ENCODE measurements at places on chromosomes 1 and 21.

DNA sequence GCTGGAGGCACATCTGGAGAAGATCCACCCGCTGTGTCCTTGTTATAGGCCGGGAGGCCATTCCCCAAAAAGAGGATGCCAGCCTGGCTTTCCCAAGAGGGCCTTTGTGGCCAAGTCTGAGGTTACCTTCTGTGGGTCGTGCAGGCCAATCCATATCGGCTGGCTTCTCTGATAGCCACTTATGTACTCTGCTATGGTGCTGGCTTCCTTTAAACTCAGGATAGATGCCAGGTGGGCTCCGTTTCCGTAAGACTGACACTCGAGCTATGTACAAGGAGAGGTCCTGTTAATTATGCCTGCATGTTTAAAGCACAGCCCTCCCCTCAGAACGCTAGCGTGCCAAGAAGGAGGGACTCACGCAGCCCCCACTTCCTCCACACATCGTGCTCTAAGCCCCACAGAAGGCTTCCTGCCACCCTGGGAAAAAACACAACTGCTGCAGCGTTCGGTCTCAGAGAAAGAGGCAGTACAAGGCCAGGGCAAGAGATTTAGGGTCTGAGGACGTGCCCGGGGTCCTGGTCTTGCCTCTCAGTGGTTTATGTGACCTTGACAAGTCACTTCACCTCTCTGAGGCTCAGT is 11.6 kb downstream of the REG4 start:
- no peak for DNase-seq

DNA sequence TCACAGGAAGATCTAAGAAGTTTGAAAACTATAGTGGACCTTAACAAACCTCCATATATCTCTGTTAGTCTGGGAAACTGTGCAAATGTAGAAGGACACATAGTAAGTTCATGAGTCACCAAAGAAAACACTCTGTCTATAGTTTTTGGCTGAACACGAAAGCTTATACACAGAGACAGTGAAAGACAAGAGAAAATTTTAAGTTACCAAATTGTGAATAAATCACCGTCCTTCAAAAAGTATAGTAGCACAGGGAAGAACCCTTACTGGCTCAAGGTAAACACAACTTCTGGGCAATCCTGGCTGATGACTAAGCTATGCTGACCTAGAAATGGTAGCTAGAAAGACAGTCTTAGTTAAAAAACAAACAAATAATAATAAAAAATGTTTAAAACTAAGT is 1057.9 kb downstream of the AMY1C start:
- DNase-seq: no peak

- no peak for DNase-seq
These were observed 727.6 kb upstream of the CHRM3 start for GRCh38 chr1:238658763-238659162.

- peak; percentile 91 for DNase-seq
These were observed 54.6 kb upstream of the SYT14 start for GRCh38 chr1:209883341-209883971.

- DNase-seq: no peak
These were observed 6.0 kb upstream of the AGO1 start for GRCh38 chr1:35876988-35877387.

DNA sequence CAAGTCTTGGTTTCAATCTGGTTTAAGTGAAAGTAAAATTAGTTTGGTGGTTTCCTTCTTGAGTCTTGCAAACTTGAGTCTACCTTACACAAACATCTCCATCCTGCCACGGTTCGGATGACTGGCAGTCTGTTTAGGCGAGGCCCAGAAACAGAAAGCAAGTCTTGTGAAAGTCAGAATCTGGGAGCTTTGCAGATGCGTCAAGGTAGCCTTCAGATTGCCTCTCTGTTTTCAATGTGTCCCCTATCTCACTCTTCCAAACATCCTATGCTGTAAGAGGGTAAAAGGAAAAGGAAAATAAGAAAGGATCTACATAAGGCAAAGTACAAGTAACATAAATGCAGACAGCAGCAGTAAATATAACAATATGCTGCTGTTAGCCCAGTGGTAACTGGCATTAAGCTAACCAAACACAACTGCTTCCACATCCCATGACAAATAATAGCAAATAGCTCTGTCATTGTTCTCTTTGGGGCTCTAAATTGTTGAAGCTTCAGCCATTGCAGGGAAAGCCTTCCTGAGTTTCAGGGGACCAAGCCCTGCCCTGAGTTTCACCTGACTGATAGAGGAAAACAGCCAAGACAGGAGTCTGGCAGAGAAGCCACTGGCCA is 26.2 kb upstream of the C1orf105 start:
- DNase-seq: no peak

DNA sequence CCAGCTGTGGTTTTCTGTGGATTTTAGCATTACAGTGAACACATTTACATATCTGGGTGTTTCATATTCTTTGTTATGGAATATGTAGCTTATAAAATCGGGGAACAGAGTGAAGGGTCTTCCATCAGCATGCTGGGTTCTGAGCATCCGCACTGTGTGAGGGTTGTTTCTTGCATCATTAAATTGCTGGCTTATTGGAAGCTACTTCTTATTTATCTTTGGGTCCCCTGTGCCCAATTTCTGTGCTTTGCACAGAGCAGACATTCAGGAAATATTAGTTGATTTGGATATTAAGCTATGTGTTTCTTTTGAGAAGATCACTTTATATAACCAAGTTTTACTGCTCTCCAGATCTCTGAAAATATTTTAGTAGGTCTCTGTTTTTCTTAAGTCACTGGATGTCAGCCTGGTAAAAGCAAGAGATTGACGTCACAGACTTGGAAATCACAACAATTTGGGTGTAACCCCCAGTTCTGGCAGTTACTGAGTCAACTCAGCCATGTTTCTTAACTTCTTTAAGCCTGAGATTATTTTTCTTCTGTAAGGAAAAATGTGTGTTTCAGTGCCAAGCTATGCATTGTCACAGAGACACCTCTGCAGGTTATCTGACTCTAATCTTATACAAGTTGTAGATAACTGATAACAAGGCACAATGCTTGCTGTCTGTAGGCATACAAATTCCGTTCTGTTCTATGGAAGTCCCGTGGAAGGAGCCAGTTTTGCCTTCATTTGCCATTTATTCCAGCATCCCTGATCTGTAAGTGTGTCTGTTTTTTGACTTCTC is 258.3 kb upstream of the KAZN start:
- no peak for DNase-seq

DNA sequence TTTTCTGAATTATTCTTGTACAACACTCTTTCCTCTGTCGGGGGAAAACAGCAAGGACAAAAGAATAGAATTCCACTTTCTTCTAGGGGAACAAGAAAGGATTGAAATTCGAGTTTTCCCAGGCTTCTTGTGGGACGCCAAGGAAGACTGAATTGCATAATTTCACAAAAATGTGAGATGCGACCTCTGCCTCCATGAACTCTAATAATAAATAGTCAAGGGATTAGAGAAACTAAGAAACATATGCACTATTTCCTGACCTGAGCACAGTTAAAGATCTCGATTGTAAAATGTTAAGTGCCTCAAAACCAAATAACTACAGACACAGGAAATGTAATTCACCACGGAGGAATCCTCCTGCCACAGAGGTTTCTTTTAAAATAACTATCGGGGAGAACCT is 117.3 kb upstream of the MARK1 start:
- no peak for DNase-seq

GRCh38 chr1:181504399-181504842 is 21.1 kb downstream of the CACNA1E start:
- DNase-seq: peak; percentile 54

DNA sequence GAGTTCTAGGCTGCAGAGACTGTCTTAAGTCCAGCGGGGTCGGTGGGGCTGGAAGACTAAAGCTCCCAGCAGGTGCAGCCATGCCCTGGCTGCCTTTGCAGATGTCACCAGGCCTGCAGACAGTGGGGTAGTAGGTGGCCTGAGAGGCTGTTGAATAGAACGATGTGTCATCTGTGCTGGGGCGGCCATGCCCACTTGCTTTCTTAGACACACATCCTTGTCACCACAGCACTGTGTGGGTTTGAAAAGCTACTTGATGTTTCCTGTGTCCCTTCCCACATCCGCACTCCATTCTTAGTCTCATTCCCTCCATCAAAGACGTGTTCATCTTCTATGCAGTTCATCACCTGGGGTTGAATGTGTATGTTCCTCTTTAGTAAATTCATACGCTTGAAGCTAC is 184.5 kb upstream of the TMEM51 start:
- DNase-seq: no peak

DNA sequence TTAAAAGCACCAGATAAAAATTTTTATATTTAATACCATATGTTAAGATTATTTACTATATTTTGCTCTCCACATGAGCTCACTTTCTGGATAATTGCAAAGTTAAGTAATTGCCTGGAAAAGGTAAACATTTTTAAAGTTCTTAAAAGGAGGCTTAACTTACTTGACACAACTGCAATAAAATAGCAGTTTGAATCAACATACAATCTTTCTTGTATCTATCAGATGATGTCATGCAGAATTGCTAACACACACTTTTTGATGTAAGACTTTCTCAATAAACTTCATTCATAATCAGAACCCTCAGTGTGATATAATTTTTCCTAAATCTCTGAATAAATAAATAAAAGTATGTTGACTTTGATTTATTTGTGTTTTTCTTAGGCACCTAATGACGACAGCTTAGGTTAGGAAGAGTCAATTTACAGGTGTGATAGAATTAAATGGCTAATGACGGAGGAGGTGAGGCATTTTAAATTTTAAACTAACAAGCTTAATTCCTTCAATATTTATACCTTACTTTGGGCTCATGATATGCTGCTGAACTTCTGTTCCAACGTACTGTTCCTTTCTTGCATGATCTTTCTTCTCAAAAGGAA is 99.5 kb downstream of the LYPLAL1 start:
- DNase-seq: no peak

GRCh38 chr1:119981986-119982815 is 85.9 kb upstream of the ADAM30 start:
- DNase-seq: no peak

GRCh38 chr1:153816283-153816889 is 41.2 kb downstream of the SLC27A3 start:
- no peak for DNase-seq

GRCh38 chr1:155976062-155976912 is 2.1 kb downstream of the ARHGEF2 start:
- peak; percentile 73 for DNase-seq

DNA sequence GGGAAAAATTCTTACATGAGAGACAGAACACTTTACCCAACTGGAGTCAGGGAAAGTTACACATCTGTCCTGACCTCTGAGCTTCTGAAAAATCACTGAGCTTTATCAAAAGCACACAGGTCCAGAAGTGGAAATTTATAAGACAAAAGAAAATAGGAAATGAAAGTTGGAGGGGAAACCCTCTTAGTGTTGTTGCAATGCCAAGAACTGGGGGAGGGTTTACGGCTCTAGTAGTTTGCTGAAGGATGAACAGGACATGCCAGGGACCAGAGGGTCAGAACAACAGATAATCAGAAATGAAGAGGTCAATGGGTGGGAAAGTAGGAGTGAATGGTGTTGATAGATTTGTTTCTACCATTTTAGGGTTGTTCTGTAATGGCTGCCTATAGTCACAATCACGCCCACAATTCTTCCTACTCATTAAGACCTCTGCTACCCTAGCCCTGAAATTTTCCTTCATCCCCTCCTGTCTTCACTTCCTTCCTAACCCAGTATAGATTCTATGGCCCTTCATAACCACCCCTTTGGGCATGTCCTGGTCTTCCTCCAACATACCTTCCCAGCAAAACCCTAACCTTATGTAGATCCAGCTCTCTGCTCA is 30.3 kb upstream of the FMOD start:
- DNase-seq: no peak

DNA sequence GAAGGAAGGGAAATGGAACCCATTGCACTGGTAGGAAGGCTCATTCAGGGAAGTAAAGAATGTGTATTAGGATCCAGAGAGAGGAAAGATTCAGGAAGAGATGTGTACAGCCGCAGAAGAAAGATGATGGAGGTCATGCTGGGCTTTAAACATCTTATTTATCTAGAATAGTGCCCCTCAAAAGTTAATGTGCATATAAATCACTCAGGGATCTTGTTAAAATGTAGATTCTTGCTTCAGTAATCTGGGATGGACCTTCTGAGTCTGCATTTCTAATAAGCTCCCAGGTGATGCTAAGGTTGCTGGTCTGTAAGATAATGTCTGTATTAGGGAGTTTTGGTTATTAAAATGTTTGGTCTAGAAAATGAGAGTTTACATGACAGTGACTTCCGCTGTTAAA is 46.3 kb downstream of the ADGRL2 start:
- DNase-seq: no peak

GRCh38 chr21:34351786-34352241 is 12.0 kb upstream of the KCNE2 start:
- peak; percentile 75 for DNase-seq

GRCh38 chr1:222817529-222817928 is 2.7 kb downstream of the DISP1 start:
- no peak for DNase-seq

GRCh38 chr1:201925981-201926645 is 20.2 kb downstream of the LMOD1 start:
- no peak for DNase-seq

GRCh38 chr1:42982641-42983040 is 24.0 kb upstream of the SLC2A1 start:
- DNase-seq: no peak

DNA sequence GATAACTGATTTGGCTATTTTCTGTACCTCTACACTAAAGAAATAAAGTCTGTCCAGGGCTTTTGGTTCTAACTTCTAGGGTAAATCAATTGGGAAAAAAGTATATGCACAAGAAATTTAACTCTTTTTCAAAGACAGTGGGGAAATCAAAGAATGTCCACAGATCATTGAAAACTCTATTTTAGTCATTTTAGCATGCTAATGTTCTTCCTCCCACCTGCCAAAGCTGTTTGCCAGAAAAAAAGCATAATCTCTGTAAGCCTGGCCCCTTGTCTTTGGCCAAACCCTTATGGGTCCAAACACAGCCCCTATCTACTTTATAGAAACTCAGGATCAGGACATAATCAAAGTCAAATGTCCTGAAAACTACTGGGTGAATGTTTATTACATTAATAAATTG is 302.2 kb upstream of the ESRRG start:
- DNase-seq: no peak

DNA sequence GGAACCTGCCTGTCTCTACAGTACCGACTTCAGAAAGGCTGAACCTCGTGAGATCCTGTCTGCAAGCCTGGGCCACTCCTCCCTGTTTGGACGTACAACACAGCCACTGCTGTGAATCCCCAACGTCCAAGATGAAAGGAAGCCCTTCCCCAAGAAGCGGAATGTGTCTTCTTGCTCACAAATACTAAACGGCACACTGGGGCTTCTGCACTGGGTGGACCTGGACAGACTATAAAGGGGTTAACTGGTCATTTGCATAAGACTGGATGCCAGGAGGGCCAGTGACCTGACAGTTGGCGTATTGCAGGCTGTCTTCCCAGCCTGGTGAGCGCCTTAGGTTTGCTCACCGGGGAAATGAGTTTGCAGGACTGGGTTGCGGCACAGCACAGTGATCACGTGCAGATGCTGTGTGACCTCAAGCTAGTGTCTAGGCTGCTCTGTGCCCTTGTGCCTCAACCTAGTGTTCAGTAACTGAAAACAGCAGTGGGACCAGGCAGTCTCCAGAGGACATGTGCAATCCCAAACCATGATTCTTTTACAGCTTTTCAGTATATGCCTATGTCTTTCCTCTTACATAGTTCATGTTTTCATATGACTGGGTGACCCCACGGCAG is 19.5 kb upstream of the AJAP1 start:
- no peak for DNase-seq
